ENCODE measurements at places on chromosomes 2 and 18.

GRCh38 chr2:175103191-175103590 is 64.8 kb downstream of the ATF2 start:
- DNase-seq, result no peak

DNA sequence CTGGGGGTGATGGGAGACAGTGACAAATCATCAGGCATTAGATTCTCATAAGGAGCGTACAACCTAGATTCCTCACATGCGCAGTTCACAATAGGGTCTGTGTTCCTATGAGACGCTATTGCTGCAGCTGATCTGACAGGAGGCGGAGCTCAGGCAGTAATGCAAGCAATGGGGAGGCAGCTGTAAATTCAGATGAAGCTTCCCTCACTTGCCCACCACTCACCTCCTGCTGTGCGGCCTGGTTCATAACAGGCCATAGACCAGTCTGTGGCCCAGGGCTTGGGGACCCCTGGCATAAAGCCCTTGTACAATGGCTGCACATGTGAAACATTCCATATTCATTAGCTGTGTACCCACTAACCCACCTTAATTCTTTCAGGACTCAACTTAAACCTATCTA is 18.0 kb downstream of the NMUR1 start:
- peak; percentile 24 for DNase-seq

DNA sequence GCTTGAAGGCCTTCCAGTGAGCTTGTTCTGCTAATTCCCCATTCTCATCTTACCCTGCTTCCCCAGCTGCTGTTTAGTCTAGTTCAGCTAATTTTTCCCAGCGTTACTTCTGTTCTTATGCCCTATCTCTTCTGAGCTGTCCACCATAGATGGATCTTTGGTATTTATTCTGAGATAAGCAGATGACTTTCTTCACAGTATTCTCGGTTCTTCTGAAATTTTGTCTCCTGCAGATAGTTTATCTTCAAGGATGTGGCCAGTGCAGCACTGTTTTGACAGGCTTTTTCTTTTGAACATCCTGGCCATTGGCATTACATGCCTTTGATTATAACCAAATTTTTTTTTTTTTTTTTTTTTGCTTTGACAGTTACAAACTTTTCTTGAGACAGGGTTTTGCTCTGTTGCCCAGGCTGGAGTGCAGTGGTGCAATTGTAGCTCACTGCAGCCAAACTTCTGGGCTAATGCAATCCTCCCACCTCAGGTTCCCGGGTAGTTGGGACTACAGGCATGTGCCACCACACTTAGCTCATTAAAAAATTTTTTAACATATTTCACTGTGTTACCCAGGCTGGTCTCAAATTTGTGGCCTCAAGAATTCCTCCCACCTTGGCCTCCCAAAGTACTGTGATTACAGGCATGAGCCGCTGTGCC is 134.2 kb downstream of the WDSUB1 start:
- no peak for DNase-seq

DNA sequence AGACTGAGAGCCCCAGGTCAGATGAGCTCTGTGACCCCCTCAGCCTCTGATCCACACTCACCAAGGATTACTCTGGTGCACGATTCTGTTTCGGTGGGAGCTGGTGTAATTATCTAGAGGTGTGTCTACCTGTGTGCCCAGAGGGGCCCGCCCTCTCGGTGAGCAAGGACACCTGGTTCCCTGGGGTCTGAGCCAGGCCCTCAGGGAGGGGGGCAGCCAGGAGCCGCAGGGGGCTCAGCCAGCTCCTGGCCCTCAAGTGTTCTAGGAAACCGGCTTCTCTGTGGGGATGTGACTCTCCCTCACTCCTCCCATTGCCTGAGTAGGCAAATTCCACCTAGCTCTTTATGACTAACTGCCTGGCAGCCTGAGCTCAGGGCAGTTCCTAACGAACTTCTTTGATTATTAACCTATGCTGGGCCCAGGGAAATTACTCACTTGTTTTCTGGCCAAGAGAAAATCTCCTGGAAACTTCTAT is 17.4 kb downstream of the AGAP1 start:
- DNase-seq, result peak; percentile 46

GRCh38 chr2:88053934-88054781 is 1.4 kb downstream of the KRCC1 start:
- DNase-seq, result no peak

DNA sequence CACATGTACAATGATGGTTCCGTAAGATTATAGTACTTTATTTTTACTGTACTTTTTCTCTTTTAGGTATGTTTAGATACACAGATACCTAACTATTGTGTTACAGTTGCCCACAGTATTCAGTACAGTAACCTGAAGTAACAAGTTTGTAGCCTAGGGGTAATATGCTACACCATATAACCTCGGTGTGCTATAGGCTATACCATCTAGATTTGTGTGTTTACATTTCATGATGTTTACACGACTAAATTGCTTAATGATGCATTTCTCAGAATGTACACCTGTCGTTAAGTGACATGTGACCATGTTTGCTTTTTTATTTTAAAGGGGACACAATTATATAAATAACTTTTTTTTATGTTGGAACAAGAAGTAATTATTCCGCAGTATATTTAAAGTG is 34.5 kb downstream of the PIK3C3 start:
- no peak for DNase-seq

GRCh38 chr2:234991793-234992192 is 40.0 kb downstream of the SH3BP4 start:
- no peak for DNase-seq

DNA sequence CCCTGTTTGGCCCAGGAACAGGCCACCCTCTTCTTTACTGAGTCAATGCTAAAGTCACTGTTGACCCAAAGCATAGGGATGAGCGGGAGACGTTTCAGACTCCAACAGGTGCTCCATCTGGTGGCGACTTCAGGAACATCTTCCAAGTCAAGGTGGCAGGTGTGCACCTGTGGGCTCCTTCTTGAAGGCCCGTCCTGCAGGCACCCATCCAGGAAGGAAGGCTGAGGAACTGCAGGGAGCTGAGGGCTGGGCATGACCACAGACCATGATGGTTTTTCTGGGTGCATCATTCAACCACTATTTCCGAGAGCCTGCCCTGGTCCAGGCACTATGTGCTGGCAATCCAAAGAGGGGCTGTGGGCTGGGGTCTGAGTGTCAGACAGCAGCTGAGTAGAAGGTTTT is 142.8 kb downstream of the NDUFA10 start:
- no peak for DNase-seq

- DNase-seq, result peak; percentile 51
Measured at GRCh38 chr2:133400411-133400810, 167.9 kb downstream of the NCKAP5 start.

DNA sequence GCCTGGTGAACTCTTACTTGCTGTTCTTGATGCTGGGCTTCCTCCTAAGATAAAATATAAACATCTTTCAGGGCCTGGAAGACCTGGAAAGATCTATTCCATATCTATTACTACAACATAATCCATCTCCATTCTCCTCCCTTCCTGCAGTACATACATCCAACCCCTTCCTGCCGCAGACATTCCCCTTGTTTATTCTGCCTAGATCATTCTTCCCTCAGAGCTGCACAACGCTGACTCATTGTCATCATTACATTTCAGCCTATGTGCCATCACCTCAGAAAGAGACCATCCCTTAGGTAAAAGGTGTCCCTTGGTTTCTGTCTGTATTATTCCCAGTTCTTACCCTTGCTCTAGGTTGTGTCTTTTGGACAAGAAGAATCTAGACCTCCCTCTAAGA is 2.5 kb upstream of the CDH7 start:
- no peak for DNase-seq

DNA sequence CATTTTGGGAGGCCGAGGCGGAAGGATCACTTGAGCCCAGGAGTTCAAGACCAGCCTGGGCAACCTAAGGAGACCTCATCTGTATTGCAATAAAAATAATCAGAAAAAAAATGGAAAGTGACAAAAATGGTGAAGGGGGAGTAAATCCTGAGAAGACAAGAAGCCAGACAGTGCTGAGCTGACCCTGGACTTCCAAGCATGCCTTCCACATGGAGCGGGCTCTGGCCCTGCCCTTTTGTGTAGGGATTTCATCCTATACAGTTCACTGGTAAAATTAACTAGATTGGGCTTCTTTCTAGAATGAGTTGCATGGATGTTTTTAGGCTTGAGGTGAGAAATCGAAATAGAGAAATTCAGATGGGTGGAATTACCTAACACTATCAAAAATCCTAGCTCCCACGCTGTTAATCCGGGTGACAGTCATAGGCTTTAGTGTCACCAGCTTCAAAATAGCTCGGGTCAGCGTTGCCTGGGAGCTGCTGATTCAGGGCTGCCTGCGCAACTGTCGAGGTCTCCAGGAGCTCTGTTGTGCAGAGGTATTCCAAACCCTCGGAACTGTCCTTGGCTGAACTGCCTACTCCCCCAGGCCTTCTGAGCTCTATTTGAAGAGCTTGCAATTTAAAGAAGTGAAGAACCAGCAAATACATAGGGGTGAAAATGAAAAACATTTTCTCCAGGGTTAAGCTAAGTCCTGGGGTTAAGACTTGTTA is 21.5 kb upstream of the ZNF532 start:
- peak; percentile 89 for DNase-seq

DNA sequence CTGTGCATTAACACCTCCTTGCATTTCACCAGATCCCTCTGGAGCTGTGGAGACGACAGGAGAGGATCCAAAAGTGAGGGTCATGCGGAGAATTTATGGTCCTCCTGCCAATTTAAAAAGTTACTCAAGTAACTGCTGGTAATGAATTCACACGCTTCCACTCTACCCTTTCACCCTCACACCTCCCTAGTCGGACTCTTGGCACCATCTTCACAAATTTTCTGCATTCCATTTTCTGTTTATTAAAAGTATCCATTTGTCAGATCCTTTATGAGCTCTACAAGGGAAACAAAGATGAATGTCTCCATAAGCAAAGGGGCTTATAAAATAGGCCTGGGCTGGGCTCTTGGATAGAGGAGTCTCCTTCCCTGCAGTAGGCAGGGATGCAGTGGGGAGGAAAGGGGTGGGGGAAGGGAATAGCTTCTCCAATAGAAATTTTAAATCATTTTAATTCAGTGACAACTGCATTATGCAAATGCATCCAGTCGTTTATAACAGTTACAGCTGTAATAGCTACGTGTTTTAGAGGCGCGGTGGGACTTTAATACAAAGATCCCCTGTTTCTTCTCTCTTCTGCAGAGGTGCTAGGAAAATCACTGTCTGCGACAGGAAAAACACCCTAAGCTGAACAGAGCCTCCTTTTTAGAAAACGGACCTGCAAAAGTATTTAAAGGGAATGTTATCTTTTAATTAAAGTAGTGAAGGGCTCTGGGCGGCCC is 132.2 kb downstream of the EPHA4 start:
- DNase-seq, result no peak

- no peak for DNase-seq
Measured at GRCh38 chr2:42693013-42693615, 70.8 kb downstream of the OXER1 start.

GRCh38 chr2:232551250-232551638 is 755 bp downstream of the EIF4E2 start:
- no peak for DNase-seq

GRCh38 chr2:66435549-66435875 is 587 bp downstream of the MEIS1 start:
- DNase-seq, result no peak

DNA sequence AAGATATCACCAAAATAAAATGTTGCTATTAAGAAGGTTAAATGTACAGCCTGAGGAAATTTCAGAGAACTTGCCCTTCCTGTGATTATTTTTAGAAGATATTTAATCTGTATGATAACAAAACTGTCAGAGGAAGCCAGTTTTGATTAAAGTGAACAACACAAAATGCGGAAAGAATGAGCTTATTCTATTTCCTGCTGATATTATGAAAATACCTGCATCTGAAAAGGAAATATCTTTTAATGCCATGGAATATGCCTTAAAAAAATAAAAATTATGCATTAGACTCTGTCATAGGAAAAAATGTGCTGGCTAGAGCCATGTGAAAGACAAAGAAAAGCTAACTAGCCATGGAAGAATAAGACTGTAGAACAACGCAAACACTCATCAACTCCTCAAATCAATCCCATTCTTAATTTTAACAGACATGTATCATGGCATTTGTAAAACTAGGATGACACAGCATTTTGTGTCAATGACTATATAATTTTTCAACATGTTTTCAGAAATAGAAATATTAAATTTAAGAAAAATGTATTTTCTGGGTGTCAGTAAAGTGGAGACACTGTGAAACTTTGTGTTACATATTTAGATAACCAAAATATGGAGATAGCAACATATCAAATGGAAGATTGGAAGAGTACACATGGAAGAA is 1768.2 kb downstream of the SUCLG1 start:
- no peak for DNase-seq

DNA sequence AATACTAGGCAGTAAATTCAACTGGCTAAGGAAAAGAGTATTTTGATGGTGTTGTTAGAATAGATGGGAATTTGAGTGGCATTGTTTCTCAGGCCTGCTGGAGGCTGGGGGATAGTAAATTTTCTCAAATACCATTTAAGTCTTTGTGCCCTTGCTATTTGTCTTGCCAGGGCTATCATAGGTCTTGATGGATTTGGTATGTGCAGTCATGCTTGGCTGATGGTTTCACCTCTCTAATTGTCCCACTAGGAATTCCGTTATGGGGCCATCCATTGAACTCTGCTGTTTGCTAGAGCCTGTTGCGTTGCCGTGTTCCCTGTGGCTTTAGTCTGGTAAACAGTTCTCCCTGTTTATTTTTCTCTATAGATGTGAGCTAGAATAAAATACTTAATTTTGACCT is 438.1 kb upstream of the FAM98A start:
- DNase-seq, result no peak

- DNase-seq, result no peak
Measured at GRCh38 chr2:159640176-159640575, 23.8 kb upstream of the BAZ2B start.

GRCh38 chr18:54239601-54240000 is 15.1 kb upstream of the MBD2 start:
- DNase-seq, result no peak

DNA sequence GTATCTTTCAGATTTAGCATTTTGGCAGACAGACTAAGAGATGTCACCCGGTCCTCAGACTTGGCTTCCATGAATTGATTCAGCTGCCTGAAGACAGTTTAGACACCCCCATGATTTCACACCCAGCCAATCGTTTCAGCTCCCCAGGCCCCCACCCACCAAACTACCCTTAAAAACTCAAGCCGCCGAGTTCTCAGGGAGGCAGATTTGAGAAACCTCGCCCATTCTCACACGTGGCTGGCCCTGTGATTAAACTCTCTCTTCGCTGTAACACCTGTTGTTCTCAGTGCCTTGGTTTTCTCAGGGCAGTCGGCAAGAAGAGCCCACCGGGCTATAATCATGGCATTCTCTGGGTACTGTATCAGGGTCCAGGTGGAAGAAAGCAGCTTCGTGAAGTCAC is 35.2 kb downstream of the UXS1 start:
- DNase-seq, result no peak

GRCh38 chr2:240604939-240605716 is 18.6 kb downstream of the CAPN10 start:
- DNase-seq, result no peak

- no peak for DNase-seq
Measured at GRCh38 chr2:197378086-197378485, 56.7 kb downstream of the SF3B1 start.

Data from myocyte (in vitro differentiated cells).